Activated CD4-positive, alpha-beta T cell treated with anti-CD3 and anti-CD28 coated beads, Interleukin-2, amount 50 U/mL, for 48 hours (primary cell): ENCODE measurements at places on chromosomes 7 and 10.

DNA sequence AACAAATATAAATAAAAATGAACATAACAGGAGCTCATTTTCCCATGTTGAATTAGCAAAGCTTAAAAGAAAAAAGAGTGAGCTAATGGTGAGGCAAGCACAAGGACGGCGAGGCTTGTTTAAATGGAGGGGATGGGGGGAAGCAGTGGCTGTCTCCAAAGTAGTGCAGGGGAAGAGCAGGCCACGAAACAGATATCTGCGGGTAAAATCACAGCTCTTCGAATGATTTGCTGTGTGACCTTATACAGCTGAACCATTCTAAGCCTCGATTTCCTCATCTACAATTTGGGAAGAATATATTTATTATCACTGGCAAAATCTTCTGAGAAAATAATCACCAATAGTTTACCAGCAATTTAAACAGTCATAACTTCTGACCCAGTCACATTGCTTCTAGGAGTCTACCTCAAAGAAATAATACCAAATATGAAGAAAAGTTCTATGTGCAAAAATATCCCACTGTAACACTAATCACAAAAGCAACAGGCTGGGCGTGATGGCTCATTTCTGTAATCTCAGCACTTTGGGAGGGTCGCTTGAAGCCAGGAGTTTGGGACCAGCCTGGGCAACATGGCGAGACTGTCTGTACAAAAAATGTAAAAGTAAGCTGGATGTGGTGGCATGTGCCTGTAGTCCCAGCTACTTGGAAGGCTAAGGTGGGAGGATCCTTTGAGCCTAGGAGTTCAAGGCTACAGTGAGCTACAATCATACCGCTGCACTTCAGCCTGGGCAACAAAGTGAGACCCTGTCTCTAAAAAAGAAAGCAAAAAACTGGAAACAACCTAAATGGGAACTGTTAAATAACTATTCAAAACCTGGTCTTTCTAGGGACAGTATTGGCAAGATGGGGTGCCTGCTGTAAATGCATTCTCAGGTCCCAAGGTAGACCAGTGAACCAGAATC lies 63.1 kb upstream of the ASAH2 start:
- DNase-seq, result no peak

- no peak for DNase-seq
These were observed 131.3 kb upstream of the DPP6 start for GRCh38 chr7:153920897-153921296.

GRCh38 chr7:111224354-111225231 lies 133.7 kb downstream of the LRRN3 start:
- DNase-seq, result no peak

- no peak for DNase-seq
These were observed 12.3 kb downstream of the SFXN3 start for GRCh38 chr10:101043363-101043707.

GRCh38 chr10:132022241-132022640 lies 40.5 kb upstream of the BNIP3 start:
- no peak for DNase-seq

- DNase-seq, result no peak
These were observed 46.6 kb upstream of the KLF6 start for GRCh38 chr10:3831608-3832007.

- DNase-seq, result peak; percentile 1
These were observed 48.8 kb upstream of the ANTXRL start for GRCh38 chr10:46237815-46238510.

DNA sequence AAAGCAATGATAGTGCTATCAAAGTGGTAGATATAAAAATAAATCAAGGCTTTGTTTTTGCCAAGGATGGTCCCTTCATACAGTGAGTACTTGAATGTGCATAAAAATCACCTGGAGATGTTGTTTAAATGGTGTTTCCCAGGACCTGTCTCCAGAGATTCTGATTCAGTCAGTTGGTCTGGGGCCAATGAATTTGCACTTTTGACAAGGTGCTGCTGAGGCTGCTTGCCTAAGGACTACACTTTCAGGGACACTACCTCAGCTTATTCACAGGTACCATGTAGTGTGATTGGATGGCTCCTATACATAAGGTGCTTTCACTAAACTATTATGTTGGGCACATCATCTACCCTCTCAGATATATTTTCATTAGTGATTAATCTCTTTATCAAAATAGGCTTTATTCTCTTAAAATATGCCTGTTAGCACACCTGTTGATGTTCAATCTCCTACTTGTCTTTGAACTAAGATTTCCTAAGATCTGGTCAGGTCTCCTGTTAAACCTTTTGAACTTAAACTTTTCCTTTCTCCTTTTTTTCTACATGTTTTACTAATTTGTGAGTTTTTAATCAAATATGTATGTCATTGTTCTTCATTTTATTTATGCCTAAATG lies 24.3 kb downstream of the CAPZA2 start:
- no peak for DNase-seq

GRCh38 chr7:7271094-7271874 lies 88.9 kb downstream of the C1GALT1 start:
- DNase-seq, result no peak
